ENCODE measurements at places on chromosomes 5 and 9.

DNA sequence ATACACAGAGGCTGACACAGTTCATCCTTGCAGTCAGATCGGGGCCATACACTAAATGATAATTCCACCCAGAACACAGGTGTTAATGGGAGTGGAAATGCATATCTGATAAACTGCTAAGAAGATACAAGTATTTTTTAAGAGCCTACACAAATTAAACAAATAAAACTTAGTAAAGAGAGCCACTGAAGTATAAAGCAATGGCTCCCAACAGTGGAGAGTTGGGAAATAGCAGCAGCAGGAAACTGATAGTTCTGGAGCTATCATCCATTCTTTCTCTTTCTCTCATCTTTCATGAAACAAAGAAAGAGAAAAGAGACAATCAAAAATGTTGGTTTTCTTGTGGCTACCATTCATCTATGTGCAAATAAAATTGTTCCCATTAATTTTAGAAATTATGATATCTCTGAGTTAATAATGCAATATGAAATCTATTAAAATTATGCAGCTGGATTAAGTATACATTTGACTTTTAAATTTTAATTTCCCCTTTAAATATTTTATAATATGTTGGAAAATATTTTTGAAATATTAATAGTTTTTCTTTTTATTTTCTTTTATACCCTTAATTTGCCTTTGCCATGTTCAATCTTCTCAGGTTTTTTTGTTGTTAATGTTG is 120.8 kb downstream of the EMB start:
- no peak for DNase-seq

- no peak for DNase-seq
These were observed 22.1 kb downstream of the ITGA2 start for GRCh38 chr5:53011233-53011632.

DNA sequence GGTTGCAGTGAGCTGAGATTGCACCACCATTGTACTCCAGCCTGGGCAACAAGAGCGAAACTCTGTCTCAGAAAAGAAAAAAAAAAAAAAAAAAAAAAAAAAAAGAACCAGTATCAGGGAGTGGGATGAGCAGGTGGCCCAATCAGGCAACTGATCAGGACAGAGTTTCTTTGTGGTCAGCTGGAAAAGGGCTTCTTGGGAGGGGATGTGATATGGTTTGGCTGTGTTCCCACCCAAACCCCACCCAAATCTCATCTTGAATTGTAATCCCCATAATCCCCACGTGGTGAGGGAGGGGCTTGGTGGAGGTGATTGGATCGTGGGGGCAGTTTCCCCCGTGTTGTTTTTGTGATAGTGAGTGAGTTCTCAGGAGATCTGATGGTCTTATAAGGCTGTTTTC is 4.7 kb upstream of the GCNT1 start:
- no peak for DNase-seq

DNA sequence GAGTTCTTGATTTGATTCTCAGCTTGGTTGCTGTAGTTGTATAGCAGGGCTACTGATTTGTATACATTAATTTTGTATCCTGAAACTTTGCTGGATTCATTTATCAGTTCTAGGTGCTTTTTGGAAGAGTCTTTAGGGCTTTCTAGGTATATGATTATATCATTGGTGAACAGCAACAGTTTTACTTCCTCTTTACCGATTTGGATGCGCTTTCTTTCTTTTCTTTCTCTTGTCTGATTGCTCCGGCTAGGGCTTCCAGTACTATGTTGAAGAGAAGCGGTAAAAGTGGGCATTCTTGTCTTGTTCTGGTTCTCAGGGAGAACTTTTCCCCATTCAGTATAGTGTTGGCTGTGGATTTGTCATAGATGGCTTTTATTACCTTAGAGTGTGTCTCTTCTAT is 158.9 kb downstream of the SAXO1 start:
- DNase-seq = no peak

DNA sequence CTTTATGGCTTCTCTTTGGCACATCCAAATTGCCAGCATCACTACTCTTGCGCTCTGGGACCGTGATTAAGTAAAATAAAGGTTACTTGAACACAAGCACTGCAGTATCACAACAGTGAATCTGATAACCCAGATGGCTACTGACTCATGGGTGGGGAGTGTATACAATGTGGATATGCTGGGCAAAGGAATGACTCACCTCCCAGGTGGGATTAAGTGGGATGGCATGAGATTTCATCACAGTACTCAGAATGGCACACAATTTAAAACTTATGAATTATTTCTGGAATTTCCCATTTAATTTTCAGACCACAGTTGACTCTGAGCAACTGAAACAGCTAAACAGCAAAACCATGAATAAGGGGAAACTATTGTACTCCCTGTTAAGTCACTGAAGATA is 4.3 kb downstream of the GFM2 start:
- no peak for DNase-seq

- DNase-seq = peak; percentile 38
These were observed 146.6 kb downstream of the SEC61B start for GRCh38 chr9:99368341-99369326.

- no peak for DNase-seq
These were observed 266.5 kb downstream of the MSX2 start for GRCh38 chr5:174990909-174991308.

GRCh38 chr9:21801683-21802417 is 586 bp upstream of the MTAP start:
- DNase-seq = peak; percentile 91

- no peak for DNase-seq
These were observed 197.2 kb upstream of the S1PR3 start for GRCh38 chr9:88794100-88794499.

DNA sequence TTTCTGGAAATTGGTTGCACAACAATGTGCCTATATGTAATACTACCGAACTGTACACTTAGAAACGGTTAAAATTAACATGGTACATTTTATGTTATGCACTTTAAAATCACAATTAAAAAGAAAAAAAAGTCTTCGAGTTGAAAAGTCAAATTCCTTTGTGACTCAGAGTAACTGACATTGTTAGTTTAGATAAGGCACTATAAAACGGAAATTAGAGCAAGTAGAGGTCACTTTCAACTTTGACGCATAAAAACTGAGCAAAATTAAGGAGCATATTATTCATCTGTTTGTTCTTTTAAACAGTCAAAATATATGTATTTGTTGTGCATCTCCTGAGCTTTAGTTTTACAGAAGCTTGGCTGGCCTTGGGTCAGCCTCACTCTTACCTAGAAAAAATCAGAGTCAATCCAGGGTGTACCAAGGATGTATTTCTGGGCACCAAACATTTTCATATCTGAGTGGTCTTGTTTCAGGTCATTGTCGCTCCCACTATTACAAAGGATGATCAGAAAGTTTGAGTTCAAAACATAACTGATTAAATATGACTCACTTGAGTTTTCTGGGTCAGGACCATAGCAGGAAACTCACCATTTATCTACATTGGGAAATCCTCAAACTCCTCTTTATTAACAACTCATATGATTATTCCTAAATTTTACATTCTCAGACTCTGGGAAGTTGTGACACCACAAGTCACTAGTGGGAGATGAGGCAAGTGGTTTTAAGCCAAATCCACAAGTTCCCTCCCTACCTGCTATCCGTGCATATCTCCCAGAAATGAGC is 160.6 kb downstream of the CCDC192 start:
- DNase-seq = no peak

GRCh38 chr9:114285166-114285867 is 37.6 kb upstream of the ORM1 start:
- DNase-seq = no peak

- DNase-seq = no peak
These were observed 7.3 kb downstream of the CSF1R start for GRCh38 chr5:150078802-150079689.

- no peak for DNase-seq
These were observed 319.2 kb downstream of the SLCO4C1 start for GRCh38 chr5:101976933-101977332.

GRCh38 chr5:91365498-91365897 is 17.6 kb downstream of the ARRDC3 start:
- no peak for DNase-seq

- DNase-seq = no peak
These were observed 74.7 kb downstream of the LNPEP start for GRCh38 chr5:97010606-97011005.

GRCh38 chr9:136714096-136714892 is 1.9 kb downstream of the DIPK1B start:
- DNase-seq = no peak

- no peak for DNase-seq
These were observed 599.3 kb upstream of the KLF4 start for GRCh38 chr9:108088916-108089315.

DNA sequence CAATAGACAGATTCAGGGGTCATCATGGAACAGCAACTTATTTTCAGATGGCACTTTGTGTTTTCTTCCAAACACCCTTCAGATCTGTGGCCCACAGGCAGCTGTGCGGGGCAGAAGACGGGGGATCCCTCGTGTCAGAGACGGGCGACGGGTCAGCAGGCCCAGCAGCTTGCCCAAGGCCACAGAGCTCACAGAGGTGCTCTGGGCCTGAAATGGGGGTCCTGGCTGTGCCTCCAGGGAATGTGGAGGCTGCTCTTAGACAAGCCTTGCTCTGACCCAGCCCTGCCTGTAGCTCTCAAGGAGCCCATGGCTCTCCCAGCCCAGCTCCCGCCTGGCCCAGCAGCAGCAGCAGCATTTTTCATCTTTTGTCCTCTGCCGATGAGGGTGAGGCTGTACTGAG is 40.9 kb upstream of the SARDH start:
- DNase-seq = no peak

DNA sequence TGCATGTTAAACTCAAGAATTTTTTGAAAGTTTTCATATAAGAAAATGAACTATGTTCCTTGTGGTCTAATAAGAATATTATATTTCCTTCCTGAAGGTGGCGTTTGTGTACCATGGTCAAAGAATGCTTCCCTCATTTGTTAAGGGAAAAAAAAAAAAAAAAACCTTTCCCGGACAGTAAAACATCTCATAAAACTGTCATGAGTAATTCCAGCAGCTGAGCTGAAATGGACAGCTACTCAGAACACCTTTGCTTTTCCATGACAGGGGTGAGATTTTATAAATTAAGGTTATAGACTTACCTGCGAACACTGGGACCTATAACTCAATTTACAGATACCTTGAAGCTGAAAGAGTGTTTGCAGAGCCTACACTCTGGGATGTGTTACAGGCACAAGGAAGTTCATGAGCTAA is 113.2 kb upstream of the RANBP3L start:
- DNase-seq = peak; percentile 69

DNA sequence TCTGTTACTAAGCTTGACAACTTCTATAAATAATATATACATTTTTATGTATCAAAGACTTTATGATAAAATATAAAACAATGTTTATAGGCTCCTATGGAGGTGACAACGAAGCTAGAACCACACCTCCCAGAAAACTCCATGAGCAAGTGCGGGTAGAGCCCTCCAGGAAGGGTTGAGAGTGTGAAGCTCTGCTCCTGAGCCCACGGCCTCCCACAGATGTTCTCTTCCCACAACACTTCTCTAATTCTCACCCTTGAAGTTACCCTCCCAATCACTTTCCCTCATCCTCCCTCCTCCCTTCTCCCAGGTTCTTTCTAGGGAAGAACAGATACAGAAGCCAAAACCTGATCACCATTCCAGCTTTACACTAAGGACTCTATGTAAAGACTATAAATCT is 427.6 kb downstream of the SPOCK1 start:
- DNase-seq = no peak

- DNase-seq = no peak
These were observed 34.7 kb downstream of the ADAMTS2 start for GRCh38 chr5:179310439-179311090.

- DNase-seq = no peak
These were observed 56.6 kb downstream of the KCNN2 start for GRCh38 chr5:114418176-114419066.

DNA sequence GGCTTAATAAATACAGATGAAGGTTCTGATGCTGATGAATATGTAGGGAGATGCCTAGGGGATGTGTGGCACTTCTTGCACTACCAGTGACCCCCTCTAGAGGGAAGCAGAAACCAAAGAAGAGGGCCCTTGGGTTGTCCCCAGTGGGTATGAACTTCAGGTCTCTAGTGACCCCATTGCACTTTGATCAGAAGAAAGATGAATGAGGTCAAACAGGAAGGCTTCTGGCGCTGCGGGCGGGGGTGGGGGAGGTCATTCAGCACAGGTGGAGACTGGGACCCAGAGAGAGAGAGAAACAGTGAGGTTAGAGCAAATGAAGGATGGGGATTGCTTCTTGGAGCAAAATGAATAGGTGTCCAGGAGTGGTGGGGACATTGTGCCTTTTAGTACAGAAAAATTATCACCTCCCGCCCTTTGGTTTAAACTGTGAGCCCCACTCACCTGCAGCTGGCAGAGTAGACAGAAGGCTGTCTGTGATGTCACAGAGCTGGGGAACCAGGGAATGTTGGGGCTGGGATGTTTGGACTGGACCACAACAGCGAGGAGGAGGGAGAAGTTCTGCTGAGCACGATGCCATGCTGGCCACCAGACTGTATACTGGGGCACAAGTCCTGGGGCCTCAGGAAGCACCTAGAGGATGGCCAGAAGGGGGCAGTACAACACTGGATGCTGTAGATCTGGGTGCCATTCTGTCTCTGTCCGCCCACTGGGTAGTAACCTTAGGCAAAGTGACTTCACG is at the start of gene TEX48:
Gene TEX48, minus strand, starts transcription at position 599 of the 739 bp plus-strand sequence. CDS start 10,469 bp downstream, outside the sequence.
- peak; percentile 91 for DNase-seq

DNA sequence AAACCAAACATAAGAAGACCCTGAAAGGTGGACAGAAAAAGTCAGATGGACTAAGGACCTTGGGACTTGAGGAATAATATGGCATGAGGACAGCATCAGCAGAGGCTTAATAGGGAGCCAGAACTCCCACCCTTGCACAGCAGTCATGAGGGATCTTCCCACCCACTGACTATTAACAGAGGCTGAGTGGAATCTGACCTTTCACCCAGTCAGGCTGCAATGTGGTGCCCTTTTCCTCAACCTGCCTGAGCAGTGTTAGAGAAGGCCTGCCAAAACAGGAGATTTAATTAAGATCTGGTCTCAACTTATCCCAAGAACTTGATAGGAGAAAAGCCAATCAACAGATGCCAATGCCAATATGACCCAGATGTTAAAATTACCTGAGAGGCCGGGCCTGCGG is 481.9 kb downstream of the KDM4C start:
- peak; percentile 33 for DNase-seq

GRCh38 chr9:108049026-108049607 is 559.5 kb upstream of the KLF4 start:
- no peak for DNase-seq

DNA sequence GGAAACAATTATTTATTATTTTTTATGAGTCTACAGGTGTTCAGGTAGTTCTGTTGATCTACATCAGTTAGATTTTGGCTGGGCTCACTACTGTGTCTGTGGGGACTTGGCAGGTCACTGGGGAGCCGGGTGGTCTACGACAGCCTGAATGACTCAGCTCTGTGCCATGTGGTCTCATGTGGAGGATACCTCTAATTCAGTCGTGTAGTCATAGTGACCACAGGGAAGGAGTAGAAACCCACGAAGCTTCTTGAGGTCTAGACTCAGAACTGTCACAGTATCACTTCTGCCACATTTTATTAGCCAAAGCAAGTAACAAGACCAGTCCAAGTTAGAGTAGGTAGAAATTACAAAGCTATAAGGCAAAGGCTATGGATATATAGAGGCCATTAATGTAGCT is 64.7 kb upstream of the GRAMD2B start:
- DNase-seq = no peak

DNA sequence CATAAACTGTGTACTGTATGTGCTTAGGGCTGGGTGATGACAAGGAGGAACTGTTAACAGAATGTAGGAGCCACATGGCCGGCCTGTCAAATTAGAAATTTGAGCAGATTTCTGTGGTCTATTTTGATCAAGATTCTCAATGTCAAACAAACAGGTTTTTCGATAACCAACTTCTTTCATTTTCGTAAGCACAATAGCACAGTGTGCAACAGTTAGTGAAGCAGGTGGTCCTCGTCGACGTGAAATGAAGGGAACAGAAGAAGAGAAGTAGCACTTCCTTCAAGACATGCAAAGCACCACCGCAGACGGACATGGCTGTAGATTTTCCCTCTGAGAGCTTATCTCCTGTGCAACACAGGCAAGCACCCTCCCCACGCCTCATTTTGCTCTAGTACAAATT is 252.1 kb downstream of the CRB2 start:
- no peak for DNase-seq
